ENCODE measurements at places on chromosomes 12 and 14.
A peak's percentile ranks its signal among the peaks of the same experiment; 100 is the strongest.

- no peak for DNase-seq
Measured at GRCh38 chr14:74501691-74502090, 8.1 kb downstream of the ISCA2 start.

DNA sequence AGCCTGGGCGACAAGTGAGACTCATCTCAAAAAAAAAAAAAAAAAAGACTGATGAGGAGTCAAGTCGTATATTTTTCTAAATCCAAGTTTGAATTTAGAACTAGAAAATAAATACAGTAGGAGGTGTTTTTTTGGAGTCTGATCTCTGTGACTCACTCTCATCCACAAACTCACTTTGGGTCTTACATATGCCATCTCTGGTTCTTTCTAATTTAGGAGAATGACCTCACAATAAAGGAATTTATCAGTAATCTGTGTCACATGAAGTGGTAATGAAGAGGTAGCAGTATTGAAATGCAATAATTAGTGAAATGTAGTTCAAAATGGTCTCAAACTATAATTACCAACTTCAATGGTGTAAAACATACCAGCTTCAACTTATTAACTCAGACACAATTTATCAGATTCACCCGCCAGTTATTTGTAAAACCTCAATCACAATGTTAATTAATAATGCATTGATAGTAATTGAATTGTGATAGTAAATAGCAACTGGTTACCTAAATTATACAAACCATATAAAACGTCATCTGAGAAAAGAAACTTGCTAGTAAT is 4.4 kb upstream of the CFL2 start:
- DNase-seq = no peak

DNA sequence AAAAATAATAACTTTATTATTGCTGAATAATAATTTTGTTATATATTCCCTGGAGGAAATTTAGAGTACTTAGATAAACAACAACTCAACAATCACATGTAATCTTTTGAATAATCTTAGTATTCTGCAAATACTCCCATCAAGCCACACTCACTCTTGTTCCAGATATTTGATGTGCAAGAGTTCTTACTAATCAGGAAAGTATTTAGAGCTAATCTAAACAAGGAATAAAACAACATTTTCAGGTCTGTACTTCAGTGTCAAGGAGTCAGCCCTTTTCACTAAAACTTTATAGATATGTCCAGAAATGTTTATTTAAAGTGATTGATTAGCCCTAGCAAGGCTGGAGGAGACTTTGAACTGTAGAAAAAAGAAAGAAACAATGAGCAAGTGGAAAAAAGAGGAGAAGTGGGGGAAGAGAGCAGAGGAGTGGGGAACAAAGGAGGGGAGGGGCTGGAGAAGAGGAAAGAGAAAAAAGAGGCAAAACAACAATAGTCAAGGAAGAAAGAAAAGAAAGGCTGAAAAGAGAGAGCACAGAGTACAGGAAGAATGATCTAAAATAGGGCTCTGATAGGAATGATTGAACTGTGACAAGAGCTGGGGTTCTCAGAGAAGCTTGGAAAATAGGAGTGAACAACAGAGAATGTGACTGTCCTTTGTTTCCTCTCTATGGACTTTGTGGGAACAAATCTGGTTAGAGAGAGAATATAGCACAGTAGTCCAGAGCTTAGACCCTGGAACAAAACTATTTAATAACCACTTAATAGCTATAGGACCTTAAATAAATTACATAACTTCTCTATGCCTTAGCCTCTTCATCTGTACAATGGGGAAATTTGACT is 238.7 kb downstream of the AKAP6 start:
- DNase-seq = no peak

- no peak for DNase-seq
Measured at GRCh38 chr14:63712123-63712522, 15.7 kb downstream of the SGPP1 start.

DNA sequence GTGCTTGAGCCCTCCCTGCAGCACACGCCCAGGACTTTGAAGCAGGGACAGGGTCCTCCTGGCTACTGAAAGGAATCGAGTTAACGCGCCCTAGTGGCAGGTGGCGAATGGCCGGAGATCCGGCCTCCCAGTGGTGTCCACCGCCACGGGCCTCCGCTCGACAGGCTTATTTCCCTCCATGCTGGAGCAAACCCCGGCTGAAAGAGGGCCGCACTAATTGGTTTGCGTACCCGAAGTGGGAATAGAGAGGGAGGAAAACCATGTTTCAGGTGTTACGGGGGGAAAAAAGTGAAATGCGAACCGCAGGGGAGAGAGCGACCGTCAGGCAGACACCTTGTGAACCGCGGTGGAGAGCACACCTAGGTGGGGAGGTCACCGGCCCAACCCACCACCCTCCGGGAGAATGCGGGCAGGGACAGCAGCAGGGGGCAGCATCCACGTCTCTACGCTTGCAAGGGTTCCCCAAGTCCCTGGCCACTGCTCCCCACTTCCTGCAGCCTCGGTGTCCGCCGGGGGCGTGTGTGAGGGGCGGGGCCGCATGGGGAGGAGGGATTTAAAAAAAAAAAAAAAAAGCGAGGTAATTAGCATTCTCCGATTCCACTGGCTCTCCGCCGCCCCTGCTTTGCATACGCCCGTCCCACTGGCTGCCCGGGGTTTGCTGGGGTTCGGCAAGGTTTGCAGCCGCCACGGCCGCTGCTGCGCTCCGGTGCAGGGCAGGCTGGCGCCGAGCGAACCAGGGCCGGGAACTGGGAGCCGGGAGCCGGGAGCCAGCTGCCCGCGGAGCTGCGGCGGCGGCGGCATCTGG is 224.6 kb upstream of the CRY1 start:
- peak; percentile 88 for DNase-seq

DNA sequence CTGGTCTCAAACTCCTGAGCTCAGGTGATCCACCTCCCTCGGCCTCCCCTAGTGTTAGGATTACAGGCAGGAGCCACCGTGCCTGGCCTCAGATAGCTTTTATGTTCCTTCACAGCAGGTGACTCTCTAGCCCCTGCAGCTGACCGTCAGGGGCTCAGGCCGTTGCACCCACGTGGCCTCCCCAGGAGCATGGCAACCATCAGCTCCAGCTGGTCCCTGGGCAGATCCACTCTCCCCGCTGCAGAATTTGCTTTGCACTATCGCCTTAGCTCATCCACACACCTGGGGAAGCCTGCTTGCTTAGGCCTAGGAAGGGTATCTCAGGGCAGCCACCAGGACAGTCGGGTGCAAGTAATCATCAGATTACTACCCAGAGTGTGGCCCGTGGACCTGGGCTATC is 62.6 kb downstream of the TSPAN9 start:
- no peak for DNase-seq

GRCh38 chr14:90608281-90608680 is 207.9 kb downstream of the TTC7B start:
- DNase-seq = no peak

DNA sequence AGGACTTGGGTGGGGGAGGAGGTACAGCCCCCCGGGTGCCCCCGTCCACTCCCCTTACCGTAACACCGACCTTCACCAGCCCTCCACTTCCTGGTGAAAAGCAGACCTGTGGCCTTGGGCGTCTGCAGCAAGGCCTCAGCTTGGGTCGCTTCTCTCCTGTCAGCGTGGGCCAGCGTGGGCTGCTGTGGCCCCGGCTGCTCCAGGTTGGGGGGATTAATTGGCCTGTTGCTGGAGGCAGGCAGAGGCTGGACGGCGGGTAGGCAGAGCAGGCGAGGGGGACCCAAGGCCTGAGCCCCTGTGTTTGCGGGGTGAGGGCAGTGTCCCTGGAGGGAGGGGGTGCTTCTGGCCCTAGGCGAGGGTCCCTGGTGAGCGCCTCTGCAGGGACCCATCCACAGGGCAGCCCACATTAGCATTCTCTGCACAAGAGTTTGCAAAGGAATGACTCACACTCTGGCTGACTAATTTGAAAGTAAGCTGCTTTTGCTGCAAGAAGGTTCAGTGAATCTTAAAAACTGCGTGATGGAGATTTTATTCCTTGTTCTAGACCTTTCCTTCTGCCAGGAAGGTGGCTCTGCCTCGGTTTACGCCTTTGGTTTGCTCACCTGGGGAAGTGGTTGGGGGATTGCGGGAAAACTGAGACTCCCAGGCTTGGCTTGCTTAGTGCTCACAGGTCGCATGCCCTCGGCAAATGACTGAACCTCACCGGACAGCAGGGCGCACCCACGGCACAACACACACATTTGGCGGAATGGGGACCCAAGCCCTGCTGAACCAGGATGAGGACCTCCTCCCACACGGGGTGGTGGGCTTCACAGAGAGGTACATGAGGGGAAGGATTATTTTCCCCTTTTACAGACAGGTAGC is 37.9 kb upstream of the DLK1 start:
- no peak for DNase-seq

Measured in CD4-positive, alpha-beta T cell treated with Interleukin-1 beta for 1 hour (primary cell).